ENCODE measurements at places on chromosomes 11 and 22. TPM values are rescaled to one million over a fixed set of nuclear protein-coding genes. Genes with fewer than 3 reads are reported as not detected.

DNA sequence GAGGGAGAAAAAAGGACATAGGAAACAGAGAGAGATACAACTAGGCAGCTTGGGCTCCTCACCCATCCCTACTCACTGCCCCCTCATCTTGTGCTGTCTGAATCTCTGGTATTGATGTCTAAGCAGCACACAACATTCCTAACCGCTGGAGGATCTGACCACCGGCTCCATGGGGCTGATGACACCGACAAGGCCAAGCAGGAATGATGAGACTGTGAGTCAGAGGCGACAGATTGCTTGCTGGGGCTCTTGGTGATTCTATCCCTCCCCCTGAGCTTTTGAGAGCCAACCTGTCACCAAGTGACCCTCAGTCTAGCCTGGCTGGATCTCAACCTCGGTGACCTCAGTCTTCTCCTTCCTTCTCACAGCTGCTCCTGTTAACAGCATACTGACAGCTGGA lies 13.8 kb downstream of the PAMR1 start:
- peak; percentile 95 for DNase-seq

DNA sequence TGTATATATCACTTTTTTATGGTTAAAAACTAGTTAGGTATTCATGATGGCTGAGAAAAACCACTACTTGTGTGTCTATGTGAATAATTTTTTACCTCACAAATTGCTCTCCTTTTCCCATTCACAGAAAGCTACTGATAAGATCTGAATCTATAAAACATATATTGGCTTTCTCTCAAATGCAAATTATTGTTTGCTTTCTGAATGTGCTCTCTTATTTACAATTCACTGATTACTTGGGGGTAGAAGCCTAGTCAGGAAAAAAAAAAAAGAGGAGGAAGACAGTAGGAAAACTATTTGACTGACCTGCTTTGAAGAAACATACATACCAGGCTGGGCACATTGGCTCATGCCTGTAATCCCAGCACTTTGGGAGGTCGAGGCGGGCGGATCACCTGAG lies 20.5 kb downstream of the PGM2L1 start:
- DNase-seq = no peak

DNA sequence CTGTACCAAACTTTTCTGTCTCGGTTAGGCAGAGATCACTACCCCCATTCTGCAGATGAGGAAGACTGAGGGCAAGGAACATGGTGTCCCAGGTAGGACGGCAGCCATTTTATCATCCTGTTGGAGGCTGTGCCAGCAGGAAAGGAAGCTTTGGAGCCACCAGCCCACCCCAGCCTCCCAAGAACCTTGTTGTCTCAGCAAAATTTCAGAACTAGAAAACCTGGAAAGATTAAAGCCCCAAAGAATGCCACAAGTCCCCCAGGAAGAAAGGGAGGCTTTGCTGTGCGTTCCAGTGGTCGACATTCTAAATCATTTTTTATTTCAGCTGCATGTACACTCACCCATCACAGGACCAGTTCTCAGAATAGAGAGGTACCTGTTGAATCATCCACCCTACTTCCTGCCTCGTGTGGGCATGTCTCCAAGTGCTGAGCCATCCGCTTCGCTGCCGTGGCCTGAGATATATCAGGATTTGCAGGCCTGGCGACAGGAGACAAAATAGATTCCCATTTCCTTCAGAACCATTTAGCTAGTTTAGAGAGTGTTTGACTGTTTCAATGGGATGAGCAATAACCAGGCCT lies 13.0 kb upstream of the EIF3D start:
- peak; percentile 82 for DNase-seq

DNA sequence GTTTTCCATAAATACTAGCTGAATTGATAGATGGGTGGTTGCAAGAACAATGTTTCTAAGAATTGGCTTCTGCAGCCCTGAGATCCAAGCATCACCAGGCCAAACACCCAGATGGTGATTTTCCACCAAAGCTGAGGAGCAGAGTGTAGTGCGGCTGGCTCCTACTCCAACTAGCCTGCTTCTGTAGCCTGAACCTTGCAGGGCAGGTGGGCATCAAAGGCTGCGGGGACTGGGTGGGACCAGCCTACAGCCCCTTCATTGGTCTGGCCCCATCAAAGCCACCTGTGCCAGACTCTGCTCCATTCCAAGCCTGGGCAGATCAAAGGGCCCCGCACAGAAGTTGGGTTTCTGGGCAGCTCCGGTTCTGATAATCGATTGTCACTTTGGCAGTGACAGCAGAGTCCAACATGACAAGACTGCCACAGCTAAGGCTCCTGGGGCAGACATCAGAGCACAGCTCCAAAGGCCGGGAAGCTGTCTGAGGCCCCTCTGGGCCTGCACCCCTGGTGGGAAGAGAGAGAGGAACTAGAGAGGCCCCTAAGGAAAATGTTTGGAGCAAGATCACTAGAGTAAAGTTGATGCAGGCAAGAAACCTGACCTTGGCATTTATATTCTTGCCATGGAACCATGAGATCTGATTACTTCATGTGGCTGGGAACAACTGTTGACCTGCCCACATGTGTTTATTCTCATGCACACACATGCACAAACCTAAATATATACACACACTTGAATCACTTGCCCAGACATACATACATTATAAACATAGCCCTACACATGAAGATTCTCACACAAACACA lies 582.9 kb downstream of the INSC start:
- no peak for DNase-seq

GRCh38 chr11:5608808-5609207 lies 12.4 kb downstream of the TRIM6 start:
- DNase-seq = no peak

GRCh38 chr11:8243458-8243857 lies 20.2 kb downstream of the LMO1 start:
- DNase-seq = no peak

DNA sequence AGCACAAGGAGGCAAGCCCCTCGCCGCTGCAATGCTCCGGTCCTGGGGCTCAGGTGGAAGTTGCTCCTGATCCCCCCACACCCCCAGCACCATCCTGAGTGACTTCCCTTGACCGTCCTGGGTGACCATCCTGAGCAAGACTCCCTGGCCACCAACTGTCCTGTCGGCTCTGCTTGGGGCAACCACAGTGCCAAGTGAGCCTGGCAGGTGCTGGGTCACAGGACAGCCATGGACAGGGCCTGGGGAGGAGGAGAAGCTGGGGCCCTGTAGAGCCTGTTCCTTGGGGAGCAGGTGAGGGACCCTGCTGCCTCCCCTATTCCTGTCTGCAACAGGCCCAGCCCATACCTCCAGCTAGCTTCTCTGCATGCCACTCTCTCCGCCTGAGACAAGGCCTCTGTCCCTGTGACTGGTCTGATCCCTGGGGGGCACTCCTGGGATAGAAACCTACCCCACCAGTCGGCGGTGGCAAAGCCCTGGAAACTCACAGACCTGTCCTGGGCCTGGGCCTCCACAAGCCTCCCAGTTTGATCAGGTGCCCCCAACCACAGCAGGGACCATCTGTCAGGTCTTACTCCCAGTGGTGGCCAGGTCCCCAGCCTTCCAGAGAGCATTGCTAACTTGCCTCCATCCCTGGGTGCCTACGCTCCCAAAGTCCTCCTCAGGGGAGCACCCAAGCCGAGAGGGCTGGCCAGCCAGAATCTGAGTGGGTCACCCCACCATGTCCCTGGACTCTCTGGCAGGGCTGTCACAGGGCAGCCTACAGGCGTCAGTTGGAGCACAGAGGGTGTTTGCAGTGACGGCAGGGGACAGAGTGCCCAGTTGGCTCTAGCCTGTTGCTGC lies 68.7 kb upstream of the WNT7B start:
- peak; percentile 65 for DNase-seq

DNA sequence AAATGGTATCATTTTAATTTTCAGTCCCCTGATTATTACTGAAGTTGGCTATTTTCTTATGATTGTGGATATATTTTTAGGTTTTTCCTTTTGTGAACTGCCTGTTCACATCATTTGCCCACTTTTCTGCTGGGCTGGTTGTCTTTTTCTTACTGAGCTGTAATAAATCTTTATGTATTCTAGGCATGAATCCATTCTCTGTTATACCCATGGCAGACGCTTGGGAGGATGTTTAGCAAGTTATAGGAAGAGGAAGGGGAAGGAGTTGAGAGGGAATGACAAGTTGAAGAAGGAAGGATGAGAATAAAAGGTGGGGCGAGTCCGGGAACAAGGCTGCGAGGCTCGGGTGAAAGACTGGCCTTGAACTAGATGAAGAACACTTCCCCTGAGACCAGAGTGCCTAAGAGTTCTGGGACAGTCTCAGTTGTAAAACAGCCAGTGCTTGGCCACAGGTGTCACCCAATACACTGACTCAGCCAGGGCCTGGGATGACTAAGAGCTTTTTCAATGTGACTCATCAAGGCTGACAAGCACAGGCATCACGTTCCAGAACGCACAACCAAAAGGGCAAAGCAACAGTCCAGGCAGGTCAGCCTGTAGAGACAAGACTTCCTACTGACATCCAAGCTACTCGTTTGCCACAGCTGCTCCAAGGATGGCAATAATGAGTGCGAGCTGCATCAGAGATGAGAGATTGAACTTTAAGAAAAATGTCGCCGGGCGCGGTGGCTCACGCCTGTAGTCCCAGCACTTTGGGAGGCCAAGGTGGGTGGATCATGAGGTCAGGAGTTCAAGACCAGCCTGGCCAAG lies 35.2 kb downstream of the LRFN4 start:
- DNase-seq = peak; percentile 96

- DNase-seq = no peak
These were observed 544.4 kb downstream of the OPCML start for GRCh38 chr11:132987936-132988335.

DNA sequence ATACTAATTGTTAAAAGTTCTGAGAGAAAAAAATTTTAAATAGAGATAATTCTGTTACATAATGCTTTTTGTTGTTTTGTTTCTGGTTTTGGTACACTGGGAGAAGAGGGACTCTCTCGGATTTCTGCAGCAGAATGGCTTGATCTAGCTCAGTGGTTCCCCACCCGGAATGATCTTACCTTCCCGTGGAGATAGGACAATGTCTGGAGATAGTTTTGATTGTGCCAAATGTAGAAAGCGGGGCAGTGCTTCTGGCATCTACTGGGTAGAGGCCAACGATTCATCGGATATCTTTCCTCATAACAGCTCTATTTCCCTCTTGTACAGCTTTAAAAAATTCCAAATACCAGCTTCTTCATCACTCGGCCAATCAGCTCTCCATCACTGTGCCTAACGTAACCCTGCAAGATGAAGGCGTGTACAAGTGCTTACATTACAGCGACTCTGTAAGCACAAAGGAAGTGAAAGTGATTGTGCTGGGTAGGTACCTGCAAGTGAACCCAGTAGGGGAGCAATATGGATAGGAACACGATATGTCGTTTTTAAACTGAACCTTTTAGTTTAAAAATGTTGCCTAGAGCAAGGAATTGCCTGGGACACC lies 13.2 kb downstream of the CRTAM start:
- no peak for DNase-seq

- no peak for DNase-seq
These were observed 600 bp upstream of the ESAM start for GRCh38 chr11:124762624-124763155.

DNA sequence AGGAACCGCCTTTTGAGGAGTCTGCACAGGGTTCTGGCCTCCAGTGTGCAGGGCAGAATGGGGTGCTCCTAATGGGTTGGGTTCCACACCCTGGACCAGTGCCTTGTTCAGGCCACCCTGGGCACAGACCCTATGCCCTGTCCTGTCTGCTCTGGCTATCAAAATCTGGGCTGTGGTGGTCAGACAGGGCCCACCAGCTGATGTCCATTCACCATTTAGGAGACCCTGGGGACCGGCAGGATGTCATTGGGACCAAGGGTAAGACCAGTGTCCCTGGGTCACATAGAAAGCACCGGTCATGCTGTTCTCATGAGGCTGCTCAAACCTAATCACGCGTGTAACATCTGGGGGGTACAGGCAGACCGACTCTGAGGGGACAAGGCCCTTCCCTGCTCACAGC lies 37.3 kb downstream of the PARVG start:
- DNase-seq = no peak

DNA sequence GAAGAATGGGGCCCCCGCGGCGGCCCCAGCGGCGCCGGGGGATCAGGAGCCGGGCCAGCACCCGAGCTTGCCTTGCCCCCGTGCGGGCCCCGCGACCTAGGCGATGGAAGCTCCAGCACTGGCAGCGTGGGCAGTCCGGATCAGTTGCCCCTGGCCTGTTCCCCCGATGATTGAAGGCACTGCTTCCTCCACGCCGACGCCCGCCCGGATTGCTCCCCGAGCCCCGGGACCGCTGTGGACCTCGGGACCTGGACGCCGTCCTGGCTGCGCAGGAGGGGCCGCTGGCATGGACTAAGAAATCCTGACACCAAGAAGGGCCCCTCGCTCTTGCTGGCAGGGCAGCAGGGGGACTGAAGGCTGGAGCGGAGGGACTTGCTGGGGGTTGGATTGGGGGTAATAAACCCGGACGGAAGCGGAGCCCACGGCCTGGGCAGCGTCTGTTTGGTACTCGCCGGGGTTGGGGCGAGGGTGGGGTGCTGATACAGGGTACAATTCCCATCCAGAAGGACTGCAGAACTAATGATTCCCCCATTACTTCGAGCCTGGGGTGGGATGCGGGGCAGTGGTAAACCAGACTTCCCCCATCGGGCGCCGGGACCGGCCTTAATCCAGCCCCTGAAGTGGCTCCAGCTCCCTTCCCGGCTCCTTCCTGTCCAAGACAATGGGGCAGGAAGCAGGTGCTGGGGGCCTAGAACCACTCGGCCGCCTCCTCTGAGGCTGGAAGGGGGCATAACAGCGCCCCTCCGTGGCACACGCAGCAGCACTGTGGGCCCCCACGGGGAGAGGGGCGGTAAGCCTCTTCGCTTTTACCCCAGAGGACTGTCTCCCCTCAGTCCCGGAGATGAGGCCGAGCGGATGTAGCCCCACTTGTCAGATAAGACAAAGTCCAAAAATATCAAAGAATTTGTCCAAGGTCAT lies 1.0 kb downstream of the CCDC85B start:
- DNase-seq = peak; percentile 61

DNA sequence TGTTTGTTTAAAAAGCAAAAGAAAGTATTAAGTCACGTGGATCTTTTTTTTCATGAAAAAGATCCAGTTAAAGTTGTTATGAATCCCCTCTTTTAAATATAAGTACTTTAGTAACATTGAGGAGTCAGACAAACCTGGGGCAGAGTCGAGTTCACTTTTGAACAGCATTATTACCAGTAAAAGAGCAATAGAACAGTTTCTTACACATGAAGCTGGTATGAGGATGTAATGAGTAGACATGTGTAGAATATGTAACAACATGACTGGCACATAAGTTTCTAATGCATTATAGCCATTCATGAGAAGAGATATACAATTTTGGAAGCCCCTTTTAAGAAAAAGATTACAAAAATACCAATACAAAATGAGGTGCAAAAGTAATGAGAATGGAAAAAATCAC lies 7.6 kb upstream of the MUC15 start:
- DNase-seq = no peak

GRCh38 chr11:119134389-119134978 lies 13.1 kb downstream of the HINFP start:
- DNase-seq = no peak

The MAPK1 gene
- 113 TPM for total RNA-seq

The MUC6 gene
- total RNA-seq = not detected

The ANO5 gene
- not detected for total RNA-seq

The SYCE3 gene
- not detected for total RNA-seq

Data from myocyte (in vitro differentiated cells).